ENCODE measurements at places on chromosomes 2 and 18. TPM values are rescaled to one million over a fixed set of nuclear protein-coding genes. Genes with fewer than 3 reads are reported as not detected.

DNA sequence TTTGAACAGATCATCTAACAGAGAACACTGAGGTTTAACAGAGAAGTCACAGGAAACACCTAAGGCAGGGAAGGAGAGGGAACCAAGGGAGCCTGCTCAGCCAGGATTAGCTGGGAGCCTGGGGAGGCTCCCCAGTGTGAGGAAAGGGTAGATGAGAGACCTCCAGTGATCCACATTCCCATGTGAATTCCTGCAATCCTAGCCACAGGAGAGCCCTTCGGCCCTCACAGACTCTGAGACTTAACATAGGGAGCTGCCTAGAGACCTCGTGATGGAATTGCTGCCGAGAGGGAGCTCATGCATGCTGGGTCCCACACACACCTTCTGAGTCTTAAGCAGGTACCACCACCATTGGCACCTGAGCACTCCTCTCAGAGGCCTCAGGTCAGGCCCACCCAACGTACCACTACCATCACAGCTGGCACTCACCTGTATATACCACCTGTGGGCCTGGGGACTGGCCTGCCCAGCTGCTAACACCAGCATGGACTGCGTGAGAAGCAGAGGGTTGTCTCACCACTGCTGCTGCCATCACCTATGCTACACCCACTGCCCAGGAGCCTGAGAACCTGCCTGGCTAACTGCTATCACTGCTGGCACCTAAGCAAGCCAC lies 225.9 kb upstream of the RASGRP3 start:
- no peaks in the 10 kb centered on the region for H3K4me1 ChIP-seq
- no peaks in the 10 kb centered on the region for H3K27me3 ChIP-seq
- H3K36me3 ChIP-seq, result no peaks in the 10 kb centered on the region
- no peak overlapping the region for H3K4me3 ChIP-seq
- DNase-seq, result no peak

The ZSCAN30 gene
- 5.0 TPM for total RNA-seq

The HEATR5B gene
- total RNA-seq, result 90.9 TPM

The NRBP1 gene
- total RNA-seq, result 60.2 TPM

- no peaks in the 10 kb centered on the region for H3K36me3 ChIP-seq
- no peaks in the 10 kb centered on the region for H3K27me3 ChIP-seq
- peak overlapping the region; percentile 93 for H3K27ac ChIP-seq
- peak; percentile 61 for DNase-seq
Observed at GRCh38 chr18:10453261-10453805, 1.1 kb upstream of the APCDD1 start.

- H3K27ac ChIP-seq, result no peak overlapping the region
- H3K4me3 ChIP-seq, result no peak overlapping the region
- H3K4me1 ChIP-seq, result no peaks in the 10 kb centered on the region
- no peaks in the 10 kb centered on the region for H3K36me3 ChIP-seq
Observed at GRCh38 chr2:94870440-94871225, 597 bp upstream of the TEKT4 start.

DNA sequence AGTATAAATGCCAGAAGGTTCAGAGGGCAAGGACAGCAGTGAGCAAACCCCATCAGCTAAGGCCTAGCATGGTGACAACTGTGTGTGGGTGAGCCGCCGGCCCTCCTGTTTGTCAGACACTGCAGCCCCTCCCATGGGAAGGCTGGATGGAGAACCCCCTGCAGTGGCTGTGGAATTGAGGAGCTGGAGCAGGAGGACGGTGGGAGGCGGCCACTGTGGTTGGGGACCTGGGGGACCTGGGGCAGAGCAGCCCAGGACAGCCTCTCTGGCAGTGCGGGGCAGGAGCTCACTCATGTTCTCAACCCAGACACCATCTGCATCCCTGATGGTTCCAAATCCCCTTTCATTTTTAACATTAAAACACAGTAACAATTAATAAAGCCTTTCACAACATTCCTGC lies 68.8 kb downstream of the TSHZ1 start:
- no peaks in the 10 kb centered on the region for H3K27me3 ChIP-seq
- H3K4me3 ChIP-seq, result no peak overlapping the region
- no peaks in the 10 kb centered on the region for H3K4me1 ChIP-seq
- H3K36me3 ChIP-seq, result no peaks in the 10 kb centered on the region
- no peak overlapping the region for H3K27ac ChIP-seq
- no peak for DNase-seq

GRCh38 chr2:203691149-203691548 lies 15.3 kb upstream of the CD28 start:
- no peak overlapping the region for H3K4me3 ChIP-seq
- H3K4me1 ChIP-seq, result no peaks in the 10 kb centered on the region
- no peaks in the 10 kb centered on the region for H3K36me3 ChIP-seq
- H3K27ac ChIP-seq, result peak overlapping the region; percentile 63
- no peaks in the 10 kb centered on the region for H3K27me3 ChIP-seq
- no peak for DNase-seq

- H3K4me1 ChIP-seq, result no peaks in the 10 kb centered on the region
- H3K36me3 ChIP-seq, result no peaks in the 10 kb centered on the region
- no peak overlapping the region for H3K4me3 ChIP-seq
- peak; percentile 29 for DNase-seq
- no peaks in the 10 kb centered on the region for H3K27me3 ChIP-seq
- no peak overlapping the region for H3K27ac ChIP-seq
Observed at GRCh38 chr2:111698743-111699554, 185.0 kb downstream of the ANAPC1 start.

- no peak for DNase-seq
Observed at GRCh38 chr2:174180165-174180724, 68.1 kb downstream of the OLA1 start.

The SERPINB10 gene
- not detected for total RNA-seq

GRCh38 chr2:175372704-175373701 lies 191.5 kb upstream of the ATP5MC3 start:
- H3K27me3 ChIP-seq, result no peaks in the 10 kb centered on the region
- H3K4me3 ChIP-seq, result no peak overlapping the region
- H3K27ac ChIP-seq, result no peak overlapping the region
- no peak for DNase-seq

DNA sequence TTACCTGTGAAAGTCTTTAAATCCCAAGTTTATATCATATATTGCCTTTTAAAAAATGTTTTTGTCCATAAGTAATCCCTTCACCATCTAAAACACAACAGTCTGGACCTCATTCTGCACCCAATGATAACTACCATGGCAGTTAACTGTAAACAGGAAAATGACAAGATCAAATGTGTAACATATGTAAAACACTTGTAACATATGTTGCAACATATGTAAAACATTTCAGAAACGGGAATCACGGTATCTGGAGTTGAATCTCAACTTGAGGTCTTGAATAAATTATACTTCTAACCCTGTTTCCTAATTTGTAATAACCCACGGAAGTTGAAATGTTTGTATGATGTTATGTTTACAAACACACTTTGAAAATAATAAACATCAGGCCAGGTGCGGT lies 6.2 kb downstream of the LRPPRC start:
- DNase-seq, result no peak
- no peak overlapping the region for H3K27ac ChIP-seq
- H3K4me1 ChIP-seq, result peaks cover 3% of the 10 kb centered on the region
- no peaks in the 10 kb centered on the region for H3K27me3 ChIP-seq

The HTRA2 gene
- total RNA-seq, result 13.1 TPM

DNA sequence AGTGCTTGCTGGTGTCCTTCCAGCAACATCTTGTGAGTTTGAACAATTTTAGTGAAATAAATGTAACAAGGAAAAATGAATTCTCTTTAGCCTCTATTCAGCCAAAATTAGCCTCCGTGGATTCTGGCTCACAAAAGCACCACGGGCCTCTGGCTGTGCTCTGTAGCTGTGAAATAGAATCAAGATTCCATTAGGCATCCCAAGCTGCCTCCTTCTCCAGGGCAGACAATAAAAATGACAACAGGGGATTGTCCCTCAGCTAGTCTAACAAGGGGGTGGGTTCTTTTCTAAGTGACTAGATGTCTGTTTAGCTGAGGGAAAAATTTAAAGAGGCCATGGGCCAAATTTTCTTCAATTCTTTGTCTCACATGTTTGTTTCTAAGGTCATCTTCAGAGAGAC lies 254.7 kb upstream of the FIGN start:
- no peaks in the 10 kb centered on the region for H3K4me1 ChIP-seq
- no peaks in the 10 kb centered on the region for H3K27me3 ChIP-seq
- no peak overlapping the region for H3K4me3 ChIP-seq
- no peaks in the 10 kb centered on the region for H3K36me3 ChIP-seq
- H3K27ac ChIP-seq, result no peak overlapping the region

The ANKRD30BL gene
- total RNA-seq, result not detected

The PLGLB1 gene
- total RNA-seq, result 5.1 TPM

GRCh38 chr2:67576991-67577390 lies 179.9 kb downstream of the ETAA1 start:
- H3K4me1 ChIP-seq, result no peaks in the 10 kb centered on the region
- H3K36me3 ChIP-seq, result no peaks in the 10 kb centered on the region
- H3K4me3 ChIP-seq, result no peak overlapping the region
- no peak overlapping the region for H3K27ac ChIP-seq

GRCh38 chr2:237143676-237144440 lies 58.2 kb downstream of the COPS8 start:
- no peaks in the 10 kb centered on the region for H3K27me3 ChIP-seq
- H3K4me3 ChIP-seq, result no peak overlapping the region
- H3K27ac ChIP-seq, result peak overlapping the region; percentile 89
- H3K36me3 ChIP-seq, result no peaks in the 10 kb centered on the region
- H3K4me1 ChIP-seq, result no peaks in the 10 kb centered on the region

GRCh38 chr2:74573747-74574562 lies 19.4 kb downstream of the DOK1 start:
- no peaks in the 10 kb centered on the region for H3K36me3 ChIP-seq
- no peak overlapping the region for H3K4me3 ChIP-seq
- DNase-seq, result no peak
- no peak overlapping the region for H3K27ac ChIP-seq
- H3K4me1 ChIP-seq, result no peaks in the 10 kb centered on the region
- H3K27me3 ChIP-seq, result no peaks in the 10 kb centered on the region

The TRPM8 gene
- not detected for total RNA-seq

DNA sequence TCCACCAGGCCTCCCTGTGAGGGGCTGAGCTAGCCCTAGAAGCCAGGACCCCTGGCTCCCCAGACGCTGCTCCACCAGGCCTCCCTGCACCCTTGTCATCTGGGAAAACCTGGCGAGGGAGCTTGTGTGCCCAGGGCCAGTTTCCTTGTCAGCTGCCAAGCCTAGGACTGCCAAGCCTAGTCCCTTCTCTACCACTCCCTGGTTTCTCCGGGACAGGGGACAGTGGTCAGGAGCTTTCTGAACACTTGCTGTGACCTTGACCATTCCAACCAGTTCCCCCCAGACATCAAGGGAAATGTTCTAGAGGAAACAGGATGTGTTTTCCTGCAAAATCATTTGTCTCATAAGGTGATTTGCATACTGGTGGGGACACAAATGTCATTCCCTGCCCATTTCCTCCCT lies 41.3 kb upstream of the MRPL33 start:
- no peaks in the 10 kb centered on the region for H3K36me3 ChIP-seq
- no peak overlapping the region for H3K4me3 ChIP-seq
- H3K27ac ChIP-seq, result peak overlapping the region; percentile 9
- no peak for DNase-seq

- no peaks in the 10 kb centered on the region for H3K27me3 ChIP-seq
- DNase-seq, result peak; percentile 48
- no peaks in the 10 kb centered on the region for H3K4me1 ChIP-seq
- H3K36me3 ChIP-seq, result no peaks in the 10 kb centered on the region
Observed at GRCh38 chr18:11857177-11857887, 6.1 kb downstream of the CHMP1B start.

DNA sequence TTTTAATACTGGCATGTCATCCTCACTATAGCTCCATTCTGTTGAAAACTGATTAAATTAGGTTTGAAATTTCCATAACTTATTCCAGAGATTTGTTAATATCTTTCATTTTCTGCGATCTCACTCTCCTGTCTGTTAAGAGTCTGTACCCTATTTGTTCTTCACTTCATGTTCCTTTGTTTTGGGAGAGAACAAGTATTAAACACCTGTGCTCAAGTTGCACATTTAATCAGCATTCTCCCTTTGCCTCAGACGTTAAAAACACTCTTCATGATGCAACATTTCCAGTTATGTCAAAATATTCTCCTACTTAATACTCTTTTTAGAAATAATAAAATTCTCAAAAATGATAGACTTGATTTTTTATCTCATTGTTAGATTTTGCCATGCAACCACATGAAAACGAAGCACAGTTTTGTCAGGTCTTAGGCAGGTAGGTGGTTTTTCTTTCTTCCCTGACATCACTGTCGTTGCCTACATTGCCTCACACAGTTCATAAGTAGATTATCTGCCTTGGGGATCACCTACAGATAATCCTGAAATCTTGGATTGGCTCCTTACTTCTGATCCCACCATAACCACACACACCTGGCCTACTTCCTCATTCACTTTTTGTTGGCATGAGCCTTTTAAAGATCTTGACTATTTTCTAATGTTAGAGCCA lies 109.9 kb downstream of the GAREM1 start:
- H3K27me3 ChIP-seq, result no peaks in the 10 kb centered on the region
- no peak overlapping the region for H3K4me3 ChIP-seq
- H3K36me3 ChIP-seq, result no peaks in the 10 kb centered on the region
- DNase-seq, result no peak
- H3K4me1 ChIP-seq, result no peaks in the 10 kb centered on the region

- no peak overlapping the region for H3K4me3 ChIP-seq
- no peaks in the 10 kb centered on the region for H3K36me3 ChIP-seq
- no peak overlapping the region for H3K27ac ChIP-seq
- peaks cover 10% of the 10 kb centered on the region for H3K4me1 ChIP-seq
- H3K27me3 ChIP-seq, result no peaks in the 10 kb centered on the region
- DNase-seq, result no peak
Observed at GRCh38 chr18:9866627-9867026, 19.1 kb upstream of the TXNDC2 start.

DNA sequence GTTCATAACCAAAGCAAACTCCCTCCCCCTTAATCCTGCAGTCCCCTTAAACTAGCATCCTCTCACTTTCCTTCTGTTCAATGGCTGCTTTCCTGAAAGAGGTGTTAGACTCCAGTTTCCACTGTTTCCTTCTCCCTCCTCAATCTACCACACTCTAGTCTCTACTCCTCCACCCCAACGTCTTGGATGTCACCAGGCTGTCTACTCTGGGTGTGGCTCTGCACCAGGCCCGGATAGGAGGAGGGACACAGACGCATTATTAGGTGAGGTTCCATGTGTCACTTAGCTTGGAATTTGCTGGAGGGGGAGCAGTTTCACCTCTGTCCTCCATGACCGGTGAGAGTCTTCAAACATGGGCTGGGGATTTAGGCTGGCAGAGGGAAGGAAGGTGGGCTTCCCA lies 61.3 kb downstream of the MTHFD2 start:
- no peak for DNase-seq
- H3K4me1 ChIP-seq, result no peaks in the 10 kb centered on the region
- H3K27ac ChIP-seq, result no peak overlapping the region
- no peaks in the 10 kb centered on the region for H3K36me3 ChIP-seq
- H3K4me3 ChIP-seq, result no peak overlapping the region
- no peaks in the 10 kb centered on the region for H3K27me3 ChIP-seq

The PDE11A gene
- total RNA-seq, result 2.1 TPM

DNA sequence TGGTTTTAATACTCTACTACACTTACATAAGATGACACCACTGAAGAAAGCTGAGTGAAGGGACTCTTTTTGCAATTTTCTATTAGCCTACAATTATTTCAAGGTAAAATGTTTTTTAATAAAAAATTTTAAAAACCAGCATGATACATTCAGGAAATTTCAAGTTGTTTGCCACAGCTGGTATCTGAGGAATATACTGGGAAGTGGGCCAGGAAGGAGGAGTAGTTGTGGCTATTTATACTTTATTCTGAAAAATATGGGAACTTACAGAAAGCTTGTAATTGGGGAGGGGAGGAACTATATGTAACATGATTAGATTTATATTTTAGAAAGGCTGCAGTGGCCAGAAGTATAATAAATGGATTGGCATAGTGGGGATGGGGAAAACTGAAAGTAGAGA lies 40.8 kb downstream of the WDR35 start:
- no peaks in the 10 kb centered on the region for H3K4me1 ChIP-seq
- no peaks in the 10 kb centered on the region for H3K36me3 ChIP-seq
- no peak for DNase-seq
- no peaks in the 10 kb centered on the region for H3K27me3 ChIP-seq
- no peak overlapping the region for H3K4me3 ChIP-seq
- H3K27ac ChIP-seq, result no peak overlapping the region

The KCNIP3 gene
- 1.5 TPM for total RNA-seq
